SW 1271 (cell line): ENCODE measurements at places on chromosomes 5 and 9.

DNA sequence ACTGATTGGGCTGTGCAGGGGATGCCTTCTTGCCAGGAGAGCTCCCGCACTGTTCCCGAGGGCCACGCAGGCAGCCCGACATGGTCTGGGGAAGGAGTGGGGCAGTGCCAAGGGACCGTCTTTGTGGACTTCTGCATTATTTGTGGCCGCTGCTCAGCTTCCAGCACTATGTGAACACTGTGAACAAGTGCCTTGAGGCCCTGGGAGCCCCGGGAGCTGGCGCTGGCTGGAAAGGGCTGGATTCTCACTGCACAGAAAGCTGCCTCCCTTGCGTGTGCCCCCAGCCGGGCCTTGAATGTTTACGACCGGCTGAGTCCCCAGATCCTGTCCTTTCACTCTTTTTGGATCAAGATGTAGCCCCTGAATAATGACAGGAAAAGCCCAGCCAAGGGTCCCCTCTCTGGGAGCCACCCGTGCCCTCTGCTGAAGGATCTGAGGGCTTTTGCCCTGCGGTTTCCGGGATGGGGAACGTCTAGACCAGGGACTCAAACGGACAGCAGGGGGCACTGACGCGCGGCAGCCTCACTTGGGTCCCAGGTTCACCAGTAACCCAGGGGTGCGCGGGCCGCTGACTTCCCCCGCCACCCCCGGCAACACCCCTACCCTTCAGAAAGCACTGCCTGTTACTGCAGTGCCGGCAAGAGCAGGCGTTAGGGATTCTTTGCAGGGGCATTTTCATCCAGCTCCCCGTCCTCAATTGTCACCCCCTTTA lies 98.9 kb upstream of the FCN2 start:
- no peak for DNase-seq

- DNase-seq = no peak
Measured at GRCh38 chr5:97193355-97193688, 10.3 kb upstream of the RIOK2 start.

DNA sequence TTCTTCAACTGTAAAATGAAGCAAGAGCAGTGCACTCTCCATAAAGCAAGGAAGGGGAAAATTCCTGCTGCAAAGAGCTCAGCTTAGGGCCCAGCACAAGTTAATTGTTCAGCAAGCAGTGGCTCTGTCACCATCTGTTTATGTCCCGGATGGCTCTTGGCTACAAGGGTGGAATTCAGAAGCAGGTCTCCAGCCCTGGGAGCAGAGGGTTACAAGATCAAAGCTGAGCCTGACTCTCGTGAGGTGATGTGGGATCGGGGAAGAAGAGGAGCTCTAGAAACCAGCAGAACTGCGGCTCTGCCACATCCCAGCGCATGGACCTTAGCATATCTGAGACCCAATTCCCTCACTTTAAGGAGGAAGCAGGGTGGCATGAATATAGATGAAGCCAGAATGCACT lies 25.2 kb upstream of the OLFM1 start:
- no peak for DNase-seq

- no peak for DNase-seq
Measured at GRCh38 chr5:160269017-160269416, 39.7 kb downstream of the FABP6 start.

DNA sequence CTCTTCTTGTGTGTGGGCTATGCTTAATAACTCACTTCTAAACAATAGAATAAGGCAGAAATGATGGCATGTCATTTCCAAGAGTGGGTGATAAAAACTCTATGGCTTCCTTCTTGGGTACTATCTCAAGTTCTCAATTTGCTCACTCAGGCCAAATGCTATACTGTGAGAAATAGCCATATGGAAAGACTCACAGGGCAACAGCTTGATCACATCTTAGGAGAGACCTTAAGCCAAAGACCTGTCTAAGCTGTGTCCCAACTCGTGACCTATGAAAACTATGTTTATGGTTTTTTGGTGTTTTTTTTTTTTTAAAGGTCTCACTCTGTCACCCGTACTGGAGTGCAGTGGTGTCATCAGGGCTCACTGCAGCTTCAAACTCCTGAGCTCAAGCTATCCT lies 2.1 kb upstream of the UIMC1 start:
- DNase-seq = no peak
